ENCODE measurements at places on chromosomes 11 and 22.

GRCh38 chr11:44967930-44968496, 17.3 kb upstream of the TP53I11 start:
- DNase-seq: no peak

GRCh38 chr11:8106679-8107078, 25.7 kb downstream of the TUB start:
- no peak for DNase-seq

GRCh38 chr11:44309478-44310205, at the start of gene ALX4:
Gene ALX4 (minus strand): TSS chr11:44310139. CDS start chr11:44310062, 77 bp downstream.
- no peak for DNase-seq

- DNase-seq: no peak
Observed at GRCh38 chr11:34449013-34449412, 10.3 kb downstream of the CAT start.

GRCh38 chr22:48208894-48209293, 1446.4 kb downstream of the TBC1D22A start:
- no peak for DNase-seq

DNA sequence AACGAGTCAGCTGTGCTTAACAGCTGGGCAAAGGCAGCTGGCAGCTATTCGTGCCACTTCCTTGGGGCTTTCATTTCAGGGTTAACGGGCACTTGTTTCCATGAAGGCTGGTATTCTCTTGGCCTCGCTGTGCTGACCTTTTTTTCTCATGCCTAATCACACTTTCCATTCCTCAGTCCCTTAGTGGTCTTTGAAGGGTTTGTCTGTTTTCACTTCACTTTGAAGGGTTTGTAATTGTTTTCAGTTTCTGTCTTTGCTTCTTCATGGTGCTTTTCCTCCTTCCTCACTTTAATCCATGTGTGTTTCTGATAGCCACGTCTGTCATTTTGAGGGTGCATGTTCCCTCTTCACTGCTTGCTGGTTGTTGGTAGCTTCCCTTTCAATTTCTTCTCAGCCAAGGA, 24.6 kb downstream of the PPIL2 start:
- no peak for DNase-seq

- DNase-seq: no peak
Observed at GRCh38 chr11:14149683-14150082, 187.2 kb downstream of the SPON1 start.

DNA sequence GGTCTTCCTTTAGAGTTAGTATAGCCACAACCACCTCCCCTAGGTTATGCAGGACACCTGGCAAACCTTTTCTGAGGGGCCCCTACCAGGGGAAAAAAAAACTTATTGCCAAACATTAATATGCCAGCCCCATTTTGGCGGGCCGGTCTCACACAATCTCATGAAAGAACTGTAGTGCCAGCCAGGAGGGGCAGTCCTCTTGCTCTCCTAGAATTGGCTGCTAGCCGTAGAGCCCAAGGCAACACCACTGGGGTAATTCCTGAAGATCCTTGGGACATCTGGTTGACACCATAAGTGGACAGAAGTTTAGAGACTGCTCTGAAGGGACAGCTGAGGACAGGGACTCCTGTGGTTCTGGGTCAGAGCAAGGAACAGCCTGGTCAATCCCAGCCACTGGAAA, 24.2 kb downstream of the NAV2 start:
- no peak for DNase-seq

DNA sequence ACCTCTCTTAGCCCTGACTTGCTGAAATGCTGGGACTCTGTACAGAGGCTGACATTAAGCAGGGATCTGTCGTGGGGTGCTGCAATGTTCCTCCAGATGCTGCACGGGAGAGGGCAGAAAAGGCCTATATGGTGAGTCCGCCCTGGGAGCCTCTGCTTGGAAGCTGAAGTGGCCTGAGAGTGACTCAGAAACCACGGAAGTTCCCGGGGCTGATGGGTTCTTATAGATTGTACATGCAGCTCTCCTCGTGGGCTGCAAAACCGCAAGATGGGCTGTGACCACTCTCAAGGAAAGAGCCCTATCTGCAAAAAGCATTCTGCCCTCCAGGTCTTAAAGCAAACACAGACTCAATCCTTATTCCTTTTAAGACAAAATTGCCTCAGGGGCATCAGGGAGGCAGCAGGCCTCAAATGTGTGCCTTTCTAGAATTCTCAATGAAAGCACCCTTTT, 5.8 kb upstream of the SLC43A3 start:
- DNase-seq: no peak

DNA sequence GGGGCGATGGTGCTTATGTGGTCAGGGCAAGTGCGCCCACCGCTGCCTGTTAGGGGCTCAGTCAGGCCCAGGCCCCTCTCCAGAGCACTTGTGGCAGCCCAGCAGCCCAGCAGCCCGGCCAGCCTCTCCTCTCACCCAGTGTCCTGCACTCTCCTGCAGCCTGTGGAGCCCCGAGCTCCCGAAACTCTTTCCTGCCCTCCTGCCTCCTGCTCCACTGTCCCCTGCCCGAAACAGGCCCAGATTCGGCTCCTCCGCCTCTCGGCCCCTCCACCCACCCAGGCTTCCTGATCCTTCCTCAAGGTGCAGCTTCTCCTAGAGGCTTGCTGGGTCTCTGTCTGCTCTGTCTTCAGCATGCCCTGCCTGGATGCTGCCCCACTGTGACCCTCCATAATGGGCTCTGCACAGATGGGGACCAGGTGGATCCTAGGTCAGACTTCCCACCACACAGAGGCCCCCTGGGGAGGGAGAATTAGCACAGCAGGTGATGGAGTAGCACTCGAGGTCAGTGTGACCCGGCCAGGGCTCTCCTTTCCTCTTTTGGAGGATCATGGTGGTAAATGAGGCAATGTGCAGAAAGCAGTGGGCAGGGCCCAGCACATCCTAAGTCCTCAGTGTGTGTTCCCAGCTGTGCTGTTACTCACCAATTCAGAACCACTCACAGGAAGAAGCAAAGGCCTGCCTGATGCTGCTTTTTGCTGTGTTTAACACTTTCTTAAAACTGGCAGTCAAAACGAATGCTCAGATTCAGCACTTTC, 18.6 kb upstream of the NAP1L4 start:
- DNase-seq: no peak

DNA sequence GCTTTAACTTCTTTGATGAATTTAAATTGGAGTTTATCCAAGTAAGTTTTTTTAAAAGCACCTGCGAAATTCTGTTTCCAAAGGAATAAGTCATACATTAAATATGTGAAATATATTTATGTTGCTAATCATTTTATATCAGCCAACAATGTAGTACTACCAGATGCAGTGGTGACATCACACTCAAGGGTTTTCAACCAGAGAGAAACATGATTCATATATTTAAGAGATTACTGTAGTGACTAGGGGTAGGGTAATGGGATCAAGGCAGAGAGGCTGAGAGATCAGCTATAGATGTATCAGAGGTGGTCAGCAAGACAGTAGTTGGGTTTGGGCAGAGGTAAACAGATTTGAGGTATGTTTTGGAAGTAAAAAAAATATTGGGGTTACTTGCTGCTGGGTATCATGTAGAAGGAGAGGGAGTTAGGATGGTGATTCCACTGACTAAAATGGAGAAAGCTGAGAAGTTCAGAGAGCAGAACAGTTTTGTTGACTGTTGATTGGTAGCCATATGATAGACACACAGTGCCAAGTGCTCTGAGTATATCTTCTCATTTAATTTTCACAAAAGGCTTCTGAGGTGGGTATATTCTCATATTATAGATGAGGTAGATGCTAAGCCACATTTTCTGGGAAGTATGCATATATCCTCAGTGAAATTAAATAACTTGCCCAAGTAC, 39.4 kb downstream of the CEP57 start:
- no peak for DNase-seq

- DNase-seq: no peak
Observed at GRCh38 chr22:49587987-49588386, 239.7 kb downstream of the BRD1 start.

DNA sequence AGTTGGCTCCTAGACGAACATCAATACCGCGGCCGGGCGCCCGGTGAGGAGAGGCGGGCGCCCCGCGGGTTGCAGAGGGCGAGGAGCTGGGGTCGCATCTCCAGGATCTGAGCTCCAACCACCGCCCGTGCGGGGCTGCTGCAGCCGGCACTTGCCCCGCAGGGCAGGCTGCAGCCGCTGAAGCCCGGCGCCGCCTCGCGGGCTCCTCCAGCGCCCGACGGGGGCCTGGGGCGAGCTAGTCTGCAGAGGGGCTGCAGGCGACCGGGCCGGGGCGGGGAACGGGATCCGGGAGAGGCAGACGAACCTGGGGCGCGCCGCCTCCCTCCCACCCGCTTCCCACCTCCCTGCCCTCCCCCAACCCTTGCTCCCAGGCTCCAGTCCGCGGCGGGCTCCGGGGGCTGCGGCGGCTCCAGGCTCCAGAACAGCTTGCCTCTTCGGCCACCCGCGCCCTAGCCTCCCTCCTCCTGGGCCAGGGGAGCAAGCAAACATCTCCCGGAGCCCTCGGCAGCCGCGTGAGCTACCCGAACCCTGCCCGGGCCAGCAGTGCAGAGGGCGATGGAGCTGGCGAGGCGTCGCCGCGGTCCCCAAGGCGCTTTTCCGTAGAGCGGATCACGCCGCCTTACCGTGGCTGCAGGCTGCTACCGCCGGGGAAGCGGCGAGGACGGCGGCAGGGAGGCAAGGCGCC, 802 bp downstream of the TENM4 start:
- DNase-seq: no peak

GRCh38 chr11:2378527-2379210, 1.6 kb downstream of the CD81 start:
- DNase-seq: no peak

DNA sequence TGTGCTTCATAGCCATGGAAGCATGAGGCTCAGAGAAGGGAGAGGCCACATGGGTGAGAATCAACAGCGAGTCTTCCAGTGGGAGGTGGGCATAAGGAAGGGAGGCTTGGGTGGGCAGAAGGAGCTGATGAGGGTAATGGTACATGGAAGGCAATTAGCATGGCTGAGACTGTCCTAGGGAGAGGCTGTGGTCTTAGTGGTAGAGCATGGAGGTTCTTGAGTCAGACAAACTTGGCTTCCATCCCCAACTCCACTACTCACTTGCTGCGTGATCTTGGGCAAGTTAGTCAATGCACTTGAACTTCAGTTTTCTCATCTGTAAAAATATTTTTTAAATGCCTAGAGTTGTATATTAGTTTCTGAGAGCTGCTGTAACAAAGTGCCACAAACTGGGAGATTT, 227.2 kb upstream of the E2F8 start:
- DNase-seq: no peak

DNA sequence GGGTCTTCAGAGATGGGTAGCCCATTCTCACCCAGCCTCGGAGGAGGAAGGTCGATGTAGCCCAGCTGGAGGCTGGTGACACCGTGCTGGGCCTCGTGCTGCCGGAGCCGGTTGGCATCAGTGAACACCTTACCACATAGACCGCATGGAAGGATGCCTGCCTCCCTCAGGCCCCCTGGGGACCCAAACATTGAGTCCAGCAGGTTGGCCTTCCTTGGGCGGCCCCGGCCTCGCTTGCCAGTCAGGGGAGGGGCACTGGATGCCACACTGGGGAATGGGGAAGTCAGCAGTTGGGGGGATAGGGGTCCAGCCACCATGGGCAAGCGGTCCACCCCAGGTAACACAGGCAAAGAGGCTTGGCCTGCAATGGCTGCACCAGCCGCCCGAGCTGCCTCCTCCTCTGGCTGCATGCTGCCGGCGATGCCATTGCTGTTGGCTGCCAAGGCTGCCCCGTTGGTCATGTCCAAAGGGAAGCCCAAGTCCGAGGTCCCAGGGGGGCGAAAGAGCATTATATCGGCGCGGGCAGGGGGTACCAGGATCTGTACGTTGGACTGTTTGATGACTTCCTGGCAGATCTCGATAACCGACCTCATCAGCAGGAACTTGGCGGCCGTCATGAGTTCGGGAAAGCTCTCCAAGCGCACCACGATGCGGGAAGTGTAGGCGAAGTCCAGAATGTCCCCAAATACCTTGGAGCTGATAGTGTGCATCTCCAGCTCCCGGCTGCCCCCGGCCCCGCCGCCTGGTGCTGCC, 1.4 kb downstream of the PATZ1 start:
- DNase-seq: no peak

- no peak for DNase-seq
Observed at GRCh38 chr11:41536021-41536568, 76.6 kb upstream of the LRRC4C start.

GRCh38 chr11:113649311-113649710, 56.8 kb downstream of the TMPRSS5 start:
- no peak for DNase-seq

- DNase-seq: no peak
Observed at GRCh38 chr11:57276169-57276970, 39.3 kb upstream of the APLNR start.

DNA sequence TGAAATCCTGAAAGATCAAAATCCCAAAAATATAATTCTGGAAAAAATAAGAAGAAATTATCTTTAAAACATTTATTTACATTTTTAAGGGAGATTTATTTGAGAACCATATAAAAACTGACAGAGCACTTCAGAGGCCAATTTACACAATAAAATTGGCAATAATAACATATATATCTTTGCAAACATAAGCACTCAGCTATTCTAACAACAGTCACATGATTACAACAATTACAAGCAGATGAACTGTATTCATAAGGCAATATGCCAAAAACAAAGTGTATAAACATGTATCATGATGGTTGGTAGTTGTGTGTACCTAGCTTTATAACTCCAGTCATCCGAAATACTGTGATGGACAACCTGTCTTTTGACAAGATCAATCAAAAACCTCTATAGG, 17.7 kb upstream of the RASSF10 start:
- no peak for DNase-seq

DNA sequence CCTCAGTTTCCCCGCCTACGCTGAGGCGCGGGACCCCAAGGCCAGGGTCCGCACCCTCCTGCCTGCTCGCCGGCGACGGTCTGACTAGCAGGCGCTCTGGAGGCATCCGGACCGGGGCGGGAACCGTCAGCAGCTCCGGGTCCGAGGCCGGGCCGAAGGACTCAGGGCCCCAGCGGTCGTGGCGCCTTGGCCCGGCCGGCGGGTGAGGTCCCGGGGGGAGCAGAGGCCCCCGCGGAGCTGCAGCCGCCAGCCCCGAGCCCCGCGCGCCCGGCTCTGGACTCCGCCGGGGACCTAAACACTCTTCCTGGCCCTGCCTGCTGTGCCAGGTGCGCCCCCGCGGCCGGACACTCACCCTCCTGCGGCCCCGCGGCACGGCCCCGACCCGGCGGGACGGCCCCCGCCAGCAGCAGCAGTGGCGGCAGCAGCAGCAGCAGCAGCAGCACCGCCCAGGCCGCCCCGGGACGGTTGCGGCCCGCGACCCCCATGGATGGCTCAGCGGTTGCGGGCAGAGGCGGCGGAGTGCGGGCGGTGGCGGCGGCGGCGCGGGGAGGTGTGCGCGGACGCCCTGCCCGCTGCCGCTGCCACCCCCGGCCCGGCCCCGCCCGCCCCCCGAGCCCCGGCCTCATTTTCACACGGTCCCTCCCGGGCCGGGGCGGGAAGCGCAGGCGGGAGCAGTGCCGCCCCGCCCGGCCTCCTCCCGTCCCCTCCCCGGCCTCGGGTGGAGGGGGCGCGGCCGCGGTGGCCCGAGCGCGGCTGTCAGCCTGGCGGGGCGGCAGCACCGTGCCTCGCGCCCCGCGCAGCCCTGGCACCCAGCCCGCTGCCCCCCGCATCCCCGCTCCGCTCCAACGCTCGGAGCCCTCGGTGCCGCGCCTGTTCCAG, at the start of gene SCUBE2:
TSS of gene SCUBE2 (minus strand) at position 556 of the 879 bp plus-strand sequence. CDS start at position 485, 71 bp downstream.
- DNase-seq: no peak

Measured in urinary bladder (tissue), 4 donors.